Hematopoietic multipotent progenitor cell treated with erythropoietin and hydrocortisone succinate and interleukin-3 and kit ligand, for 8 days (in vitro differentiated cells): ENCODE measurements at places on chromosomes 16 and 17.
A peak's percentile ranks its signal among the peaks of the same experiment; 100 is the strongest.

GRCh38 chr16:53558710-53559109 is 55.7 kb upstream of the AKTIP start:
- no peak for DNase-seq

DNA sequence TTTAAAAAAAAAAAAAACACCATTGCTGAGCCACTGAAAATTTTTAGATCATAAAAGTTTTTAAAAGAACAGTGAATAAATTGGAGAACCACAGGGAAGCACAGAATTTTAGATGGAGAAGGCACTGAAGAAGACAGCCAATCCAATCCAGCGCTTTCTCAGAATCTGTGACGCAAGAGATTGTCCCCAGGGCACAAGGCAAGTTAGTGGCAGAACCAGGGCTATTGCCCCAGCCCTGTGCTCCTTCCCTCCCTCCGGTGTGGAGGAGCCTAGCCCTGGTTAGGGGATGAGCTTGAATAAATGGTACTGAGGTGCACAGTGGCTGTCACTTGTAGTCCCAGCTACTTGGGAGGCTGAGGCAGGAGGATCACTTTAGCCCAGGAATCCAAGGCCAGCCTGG is 108.3 kb downstream of the ZNF423 start:
- no peak for DNase-seq

GRCh38 chr17:46167826-46168569 is 25.2 kb downstream of the KANSL1 start:
- DNase-seq = no peak

GRCh38 chr17:50133769-50134099 is 3.8 kb upstream of the SAMD14 start:
- DNase-seq = no peak

- DNase-seq = no peak
Measured at GRCh38 chr16:49280841-49281371, 732 bp downstream of the CBLN1 start.

- no peak for DNase-seq
Measured at GRCh38 chr16:66420396-66420795, 6.7 kb upstream of the BEAN1 start.

DNA sequence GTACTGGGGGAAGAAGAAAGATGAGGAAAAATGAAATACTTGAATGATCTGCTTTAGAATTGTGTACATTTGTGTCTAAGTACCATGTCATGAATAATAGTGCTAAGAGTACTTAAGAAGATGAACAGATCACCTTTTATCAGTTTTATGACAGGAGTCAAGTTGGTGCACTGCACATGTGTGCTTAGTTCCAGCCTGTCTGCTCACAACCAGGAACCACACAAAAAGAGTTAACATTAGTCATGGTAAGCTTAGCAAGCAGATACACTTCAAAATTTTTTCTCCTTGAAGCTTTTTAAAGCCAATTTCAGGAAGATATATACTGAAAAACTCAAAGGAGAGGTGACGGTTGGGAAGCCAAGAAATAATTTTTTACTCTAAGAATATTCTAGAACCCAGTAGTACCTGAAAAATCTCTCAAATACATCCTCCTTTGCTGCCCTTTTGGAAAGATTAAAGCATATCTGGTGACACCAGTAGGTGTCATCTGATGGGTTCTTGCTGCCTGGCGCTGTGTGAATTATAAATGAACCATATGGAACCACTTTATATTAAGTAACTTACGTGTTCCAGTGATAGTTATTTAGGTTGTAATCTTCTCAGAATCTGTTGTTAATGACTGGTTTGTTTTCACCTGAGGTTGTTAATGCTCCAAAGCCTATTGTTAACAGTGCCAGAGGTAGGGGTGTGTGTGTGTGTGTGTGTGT is 93.4 kb downstream of the MSI2 start:
- DNase-seq = no peak

DNA sequence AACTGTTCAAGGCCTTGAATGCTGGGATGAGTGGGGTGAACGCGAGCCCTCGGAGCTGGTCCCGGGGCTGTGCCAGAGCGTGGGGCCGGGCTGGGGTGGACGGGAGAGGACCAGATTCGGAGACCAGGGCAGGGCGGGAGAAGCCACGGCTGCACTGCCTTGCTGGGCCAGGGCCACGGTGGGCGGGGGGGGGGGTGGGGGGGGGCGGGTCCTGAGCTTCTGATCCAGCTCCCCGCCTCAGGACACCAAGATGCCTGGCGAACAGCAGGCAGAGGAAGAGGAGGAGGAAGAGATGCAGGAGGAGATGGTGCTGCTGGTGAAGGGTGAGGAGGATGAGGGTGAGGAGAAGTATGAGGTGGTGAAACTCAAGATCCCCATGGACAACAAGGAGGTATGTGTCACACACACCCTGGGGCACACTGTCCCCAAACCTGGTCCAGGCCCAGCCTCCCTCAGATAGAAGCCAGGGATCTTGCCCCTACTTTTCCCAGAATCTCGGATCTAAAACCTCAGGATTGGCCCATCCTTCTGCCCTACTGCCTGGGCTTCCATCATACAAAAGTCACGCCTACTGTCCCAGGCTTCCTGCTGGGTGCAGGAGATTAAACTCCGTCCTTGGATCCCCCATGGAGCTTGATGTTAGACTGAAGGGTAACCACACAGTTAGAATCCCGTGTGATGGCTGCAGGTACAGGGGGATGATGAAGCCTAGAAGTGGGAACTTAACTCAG is 563 bp downstream of the ZNF771 start:
- no peak for DNase-seq

- DNase-seq = peak; percentile 39
Measured at GRCh38 chr17:57946798-57947358, 8.3 kb downstream of the CUEDC1 start.

- DNase-seq = no peak
Measured at GRCh38 chr16:2689968-2690801, 7.9 kb downstream of the KCTD5 start.

DNA sequence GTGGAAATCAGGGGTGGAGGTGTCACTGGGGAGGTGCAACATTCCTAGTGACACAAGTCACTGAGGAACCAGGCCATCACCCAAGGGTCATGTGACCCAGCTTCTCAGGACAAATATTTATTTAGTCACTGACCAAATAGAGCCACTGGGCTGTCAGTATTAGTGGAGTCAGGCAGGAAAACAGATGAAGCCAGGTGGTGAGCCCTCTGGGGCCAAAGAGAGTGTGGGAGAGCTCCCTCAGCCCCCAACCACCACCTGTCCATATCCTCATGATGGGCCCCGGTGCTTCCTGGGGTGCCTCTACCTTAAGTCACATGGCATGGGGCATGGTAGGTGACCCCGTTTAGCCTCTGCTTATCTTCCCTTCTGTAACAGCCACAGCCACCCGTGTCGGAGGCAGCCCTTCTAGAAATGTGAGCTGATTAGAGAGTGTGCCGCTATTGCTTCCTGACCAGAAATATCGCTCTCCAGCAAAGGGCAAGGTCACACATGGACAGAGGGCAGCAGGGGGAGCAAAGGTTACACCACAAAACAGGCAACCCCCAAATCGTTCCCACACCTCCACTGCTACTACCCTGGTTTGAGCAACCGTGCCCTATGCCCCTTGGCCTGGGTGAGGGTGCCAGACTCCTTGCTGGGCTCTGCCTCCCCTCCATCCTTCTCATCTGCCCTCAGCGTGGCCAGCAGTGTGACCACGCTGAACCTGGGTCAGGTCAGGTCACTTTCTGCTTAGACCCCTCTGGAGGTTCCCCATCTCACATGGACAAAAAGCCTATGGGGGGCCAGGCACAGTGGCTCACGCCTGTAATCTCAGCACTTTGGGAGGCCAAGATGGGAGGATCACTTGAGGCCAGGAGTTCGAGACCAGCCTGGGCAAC is 8.6 kb upstream of the AKTIP start:
- DNase-seq = no peak

- DNase-seq = no peak
Measured at GRCh38 chr16:85856079-85856478, 42.9 kb upstream of the IRF8 start.

DNA sequence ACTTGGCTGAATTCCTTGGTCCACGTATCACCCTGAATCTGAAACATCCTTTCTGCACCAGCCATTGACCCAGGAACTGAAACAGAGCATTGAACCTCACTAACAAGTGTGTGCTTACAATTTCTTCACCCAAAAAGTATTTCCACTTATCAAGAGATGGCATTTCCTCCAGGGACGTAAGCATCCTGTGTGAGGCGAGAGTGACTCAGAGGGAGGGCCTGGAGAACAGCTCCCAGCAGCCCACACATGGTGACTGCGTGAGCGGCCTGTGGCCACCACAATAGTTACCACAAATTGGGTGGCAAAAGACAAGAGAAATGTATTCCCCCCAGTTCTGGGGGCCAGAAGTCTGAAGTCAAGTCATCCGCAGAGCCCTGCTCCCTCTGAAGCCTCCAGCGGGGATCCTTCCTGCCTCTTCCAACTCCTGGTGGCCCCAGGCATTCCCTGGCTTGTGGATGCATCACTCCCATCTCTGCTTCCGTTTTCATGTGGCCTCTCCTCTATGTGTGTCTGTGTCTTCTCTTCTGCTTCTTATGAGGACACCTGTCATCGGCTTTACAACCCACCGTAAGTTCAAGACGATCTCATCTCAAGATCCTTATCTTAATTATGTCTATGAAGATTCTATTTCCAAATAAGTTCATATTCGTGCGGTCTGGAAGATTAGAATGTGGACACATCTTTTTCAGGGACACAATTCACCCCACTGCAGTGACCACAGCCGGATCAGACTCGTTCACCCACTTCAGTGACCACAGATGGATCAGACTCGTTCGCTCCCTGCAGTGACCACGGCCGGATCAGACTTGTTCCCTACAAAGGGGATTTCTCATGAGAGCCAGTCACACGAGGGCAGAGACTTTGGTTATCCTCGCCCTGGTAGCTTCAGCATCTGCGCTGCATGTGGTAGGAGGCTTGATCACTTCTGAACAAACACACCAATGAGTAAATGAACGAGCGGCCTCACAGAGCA is 122.6 kb upstream of the FOXF1 start:
- no peak for DNase-seq

DNA sequence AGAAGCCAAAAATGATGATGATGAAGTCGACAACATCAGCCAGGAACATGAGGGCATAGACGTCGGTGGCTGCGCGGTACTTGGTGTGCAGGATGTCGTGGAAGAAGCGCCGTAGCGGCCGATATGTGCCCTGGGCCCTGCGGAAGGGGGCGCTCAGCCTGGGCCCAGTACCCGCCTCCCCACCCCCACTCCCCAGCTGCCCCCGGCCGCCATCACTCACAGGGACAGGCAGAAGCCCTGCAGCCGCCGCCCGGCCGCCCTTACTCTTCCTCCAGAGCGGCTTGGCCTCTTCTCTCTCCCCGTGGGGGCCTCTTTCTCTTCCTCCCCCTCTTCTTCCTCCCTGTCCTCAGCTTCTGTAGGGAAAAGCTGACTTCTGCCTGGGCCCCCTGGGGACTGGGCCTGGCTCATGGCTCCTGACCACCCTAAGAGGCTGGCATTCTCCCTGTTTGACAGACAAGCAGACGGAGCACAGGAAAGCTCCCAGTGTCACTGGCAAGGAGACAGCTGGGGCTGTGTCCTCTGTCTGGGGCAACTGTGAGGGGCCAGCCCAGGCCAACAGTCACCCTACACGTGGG is 14.2 kb downstream of the CTU2 start:
- DNase-seq = no peak

DNA sequence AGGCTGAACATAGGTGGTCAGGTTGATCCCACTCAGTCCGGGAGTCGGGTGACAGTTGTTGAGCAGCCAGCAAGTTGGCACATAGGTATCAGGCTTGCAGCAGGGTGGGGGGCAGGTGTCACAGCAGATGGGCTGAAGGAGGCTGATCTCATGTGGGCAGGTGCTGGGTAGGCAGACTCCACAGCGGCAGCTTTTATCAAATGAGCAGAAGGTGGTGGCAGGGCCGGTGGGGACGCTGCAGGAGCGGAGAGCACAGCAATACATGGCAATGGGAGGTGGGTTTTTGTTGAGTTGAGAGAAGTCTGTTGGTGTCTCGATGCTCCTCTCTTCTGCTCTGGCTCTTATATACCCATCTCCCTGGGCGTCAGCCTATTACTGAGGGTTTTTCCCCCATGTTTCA is at the start of gene KRTAP3-1:
TSS of gene KRTAP3-1 (minus strand) at position 318 of the 400 bp plus-strand sequence. CDS start at position 264, 54 bp downstream.
- DNase-seq = no peak

GRCh38 chr17:63423251-63423950 is 22.7 kb downstream of the CYB561 start:
- DNase-seq = no peak

GRCh38 chr17:79951361-79952264 is 84.1 kb downstream of the TBC1D16 start:
- DNase-seq = no peak

DNA sequence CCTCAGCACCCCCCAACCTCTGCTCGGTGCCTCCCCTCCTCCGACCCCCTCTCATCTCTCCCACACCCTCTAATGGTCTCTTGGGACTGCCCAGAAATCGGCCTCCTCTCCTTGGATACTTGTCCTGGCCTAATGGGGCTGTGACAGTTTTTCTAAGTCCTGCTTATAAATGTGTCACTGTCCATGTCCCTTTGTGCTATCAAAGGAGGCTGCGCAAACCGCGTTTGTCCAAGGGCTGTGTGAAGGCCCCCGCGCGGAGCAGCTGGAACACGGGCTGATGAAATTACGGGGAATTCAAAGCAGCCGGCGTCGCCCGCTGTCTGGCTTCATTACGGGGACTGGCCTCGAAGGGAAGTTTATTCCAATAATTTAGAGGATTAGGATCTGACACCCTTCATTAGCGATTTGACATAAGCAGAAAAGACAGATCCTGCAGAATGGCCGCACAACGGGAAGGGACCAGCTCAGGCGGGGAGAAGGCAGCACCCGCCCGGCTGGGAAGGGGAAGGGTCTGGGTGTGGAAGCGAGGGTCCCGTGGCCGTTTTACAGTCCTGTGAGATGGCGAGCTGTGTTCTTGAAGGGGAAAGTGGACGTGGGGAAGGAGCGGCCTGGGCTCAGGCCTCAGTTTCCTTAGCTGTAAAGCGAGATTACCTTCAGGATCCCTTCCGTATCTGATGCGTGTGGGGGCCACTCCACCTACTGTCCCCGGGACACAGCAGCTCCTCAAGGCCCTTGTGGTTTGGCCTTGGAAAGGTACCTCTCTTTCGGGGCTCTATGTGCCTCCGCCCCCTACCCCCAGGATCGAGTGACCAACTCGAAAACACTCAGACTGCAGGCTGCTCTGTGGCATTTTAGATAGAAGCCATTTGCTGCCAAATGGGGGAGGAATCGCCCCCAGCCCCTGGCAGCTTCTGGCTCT is 1.6 kb upstream of the WFIKKN2 start:
- no peak for DNase-seq
